ENCODE measurements at places on chromosomes 5 and 9.

GRCh38 chr9:125646621-125647100 lies 60.3 kb downstream of the MAPKAP1 start:
- no peak for DNase-seq

GRCh38 chr5:31886206-31886605 lies 247.3 kb downstream of the PDZD2 start:
- DNase-seq = no peak

GRCh38 chr9:36691671-36692070 lies 119.0 kb downstream of the MELK start:
- DNase-seq = no peak

GRCh38 chr9:87179553-87180340 lies 232.4 kb upstream of the GAS1 start:
- no peak for DNase-seq

- no peak for DNase-seq
Measured at GRCh38 chr9:15935661-15936305, 382.9 kb downstream of the CCDC171 start.

GRCh38 chr5:77359231-77359630 lies 132.9 kb downstream of the WDR41 start:
- DNase-seq = no peak

GRCh38 chr9:134205672-134206310 lies 41.4 kb upstream of the RNU6ATAC start:
- DNase-seq = no peak

DNA sequence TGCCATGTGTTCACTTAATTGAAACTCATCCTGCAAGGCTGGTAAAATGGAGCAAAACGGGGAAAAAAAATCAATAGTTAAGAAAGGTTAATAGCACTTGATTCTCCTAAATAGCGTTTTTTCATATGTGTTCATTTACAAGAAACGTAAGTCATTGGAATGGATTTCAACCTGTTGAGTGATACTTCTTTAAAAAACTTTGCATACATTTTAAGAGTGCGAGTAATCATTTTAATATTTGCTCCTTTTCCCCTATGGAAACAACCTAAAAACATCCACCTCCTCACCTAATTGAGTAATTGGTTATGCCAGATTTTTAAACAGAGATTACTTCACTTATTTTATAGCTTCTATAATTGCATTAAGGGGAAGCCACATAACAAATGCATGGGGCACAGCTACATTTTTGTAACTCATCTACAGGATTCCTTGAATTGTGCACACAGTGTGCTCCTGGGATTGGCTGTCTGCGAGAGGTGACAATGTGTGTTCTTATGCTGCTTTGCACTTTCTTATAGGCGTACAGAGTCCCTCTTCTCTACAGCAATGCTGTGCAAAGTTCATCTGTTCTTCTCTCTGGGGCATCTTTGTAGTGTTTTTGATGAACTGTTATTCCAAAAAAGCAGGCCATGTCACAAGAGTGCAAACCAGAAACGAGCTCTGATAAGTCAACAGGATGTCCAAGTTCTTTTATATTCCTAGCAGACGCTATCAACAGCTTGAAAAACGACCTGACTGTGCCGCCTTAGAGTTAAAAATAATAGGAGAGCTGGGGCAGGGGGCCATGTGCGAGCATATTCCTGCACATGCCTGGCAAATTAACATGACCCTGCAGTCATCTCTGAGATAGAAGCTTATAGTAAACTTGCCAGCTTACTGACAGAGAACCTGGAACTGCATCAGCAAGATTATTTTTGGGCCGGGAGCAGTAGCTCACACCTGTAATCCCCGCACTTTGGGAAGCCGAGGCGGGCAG lies 117.9 kb downstream of the GOLPH3 start:
- no peak for DNase-seq

DNA sequence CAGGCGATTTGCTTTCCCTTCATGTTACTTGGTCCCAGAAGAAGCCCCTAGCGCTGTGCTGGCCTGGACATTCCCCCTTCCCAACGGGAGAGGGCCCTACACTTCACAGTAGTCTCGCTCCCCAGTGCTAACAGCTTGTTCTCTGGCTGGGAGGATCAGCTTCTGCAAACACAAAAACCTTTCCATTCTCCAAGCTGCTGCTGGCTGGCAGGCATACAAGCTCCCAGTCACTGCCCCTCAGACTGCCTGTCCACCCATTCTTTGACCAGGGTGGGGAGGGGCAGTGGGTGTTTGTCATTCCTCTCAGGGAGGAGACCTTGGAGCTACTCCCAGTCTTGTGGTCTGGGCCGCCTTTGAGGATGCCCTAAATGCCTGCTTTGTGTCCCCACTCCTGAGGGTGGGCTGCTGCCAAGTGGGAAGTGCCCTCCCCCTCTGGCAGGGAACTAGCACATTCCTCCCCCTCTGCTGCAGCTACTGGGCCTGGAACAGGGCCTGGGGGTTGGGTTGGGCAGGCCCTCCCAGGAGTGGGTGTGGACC lies 20.8 kb downstream of the ENHO start:
- DNase-seq = no peak

DNA sequence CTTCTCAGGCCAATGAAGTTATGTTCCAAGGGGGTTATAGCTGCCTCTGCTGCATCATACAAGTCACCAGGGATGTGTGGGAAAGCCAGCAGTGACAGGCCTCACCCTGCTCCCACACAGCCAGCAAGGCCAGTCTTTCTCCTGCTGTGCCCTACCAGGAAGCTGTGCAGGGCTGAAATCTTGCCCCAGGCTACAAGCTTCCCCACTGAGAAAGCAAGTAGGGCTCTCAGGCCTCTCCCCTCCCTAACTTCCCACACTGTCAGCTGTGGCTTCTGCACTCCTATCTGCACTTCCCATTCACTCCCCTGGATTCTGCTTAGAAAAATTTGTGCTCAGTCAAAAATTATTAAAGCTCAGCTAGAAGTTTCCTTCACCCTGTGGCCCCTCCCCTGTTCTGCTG lies 611.2 kb upstream of the ZNF608 start:
- DNase-seq = no peak

DNA sequence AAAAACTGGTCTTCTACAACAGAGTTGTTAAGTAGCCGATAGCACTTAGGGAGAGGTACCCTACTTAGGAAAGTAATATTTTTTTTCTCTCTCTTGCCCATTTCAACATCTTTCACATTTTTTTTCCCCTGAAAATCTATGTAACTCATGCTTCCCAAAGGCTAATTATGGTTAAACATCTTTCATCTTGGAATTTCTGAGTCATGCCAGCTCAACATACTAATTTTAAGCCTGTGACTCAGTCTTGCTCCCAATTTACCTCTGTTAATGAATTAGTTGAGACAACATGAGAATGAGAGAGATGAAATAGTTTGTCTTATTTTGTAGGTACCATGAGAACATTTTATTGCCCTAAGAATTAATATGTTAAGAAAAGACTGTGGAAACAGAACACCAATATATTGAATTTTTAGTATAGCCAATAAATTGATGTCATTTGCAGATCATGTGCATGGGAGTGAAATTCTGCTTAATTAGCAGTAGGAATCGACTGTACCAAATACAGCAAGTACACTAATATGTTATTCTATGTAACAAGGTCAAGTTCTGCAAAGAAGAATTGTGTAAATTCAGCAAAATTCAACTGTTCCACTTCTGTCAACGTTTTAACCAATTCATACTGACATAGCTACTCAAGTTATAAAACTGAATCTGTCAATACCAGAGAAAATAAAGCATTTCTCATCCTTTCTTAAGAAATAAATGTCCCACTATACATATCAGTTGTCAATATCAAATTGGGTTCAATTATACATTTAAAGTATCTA lies 550.0 kb downstream of the PTPRD start:
- no peak for DNase-seq

- no peak for DNase-seq
Measured at GRCh38 chr5:173047838-173048105, 8.4 kb upstream of the CREBRF start.

DNA sequence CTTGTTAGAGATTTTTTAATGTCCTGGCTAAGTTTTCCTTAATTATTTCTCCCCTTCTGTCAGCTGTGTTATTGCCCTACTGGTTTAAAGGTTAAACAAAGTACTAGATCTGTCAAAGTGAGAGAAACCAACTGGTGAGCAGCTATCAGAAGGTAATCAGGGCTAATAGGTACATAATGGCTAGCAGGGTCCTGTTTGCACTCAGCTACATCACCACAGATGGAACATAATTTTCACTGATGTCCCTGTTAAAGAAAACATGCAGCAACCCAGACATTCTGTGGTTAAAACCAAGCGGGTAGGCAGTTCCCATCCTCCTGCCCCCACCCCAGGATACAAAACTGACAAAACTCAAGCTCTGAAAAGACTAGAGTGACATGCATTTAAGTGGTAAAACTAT lies 473.9 kb downstream of the NR2F1-AS1 start:
- DNase-seq = no peak

DNA sequence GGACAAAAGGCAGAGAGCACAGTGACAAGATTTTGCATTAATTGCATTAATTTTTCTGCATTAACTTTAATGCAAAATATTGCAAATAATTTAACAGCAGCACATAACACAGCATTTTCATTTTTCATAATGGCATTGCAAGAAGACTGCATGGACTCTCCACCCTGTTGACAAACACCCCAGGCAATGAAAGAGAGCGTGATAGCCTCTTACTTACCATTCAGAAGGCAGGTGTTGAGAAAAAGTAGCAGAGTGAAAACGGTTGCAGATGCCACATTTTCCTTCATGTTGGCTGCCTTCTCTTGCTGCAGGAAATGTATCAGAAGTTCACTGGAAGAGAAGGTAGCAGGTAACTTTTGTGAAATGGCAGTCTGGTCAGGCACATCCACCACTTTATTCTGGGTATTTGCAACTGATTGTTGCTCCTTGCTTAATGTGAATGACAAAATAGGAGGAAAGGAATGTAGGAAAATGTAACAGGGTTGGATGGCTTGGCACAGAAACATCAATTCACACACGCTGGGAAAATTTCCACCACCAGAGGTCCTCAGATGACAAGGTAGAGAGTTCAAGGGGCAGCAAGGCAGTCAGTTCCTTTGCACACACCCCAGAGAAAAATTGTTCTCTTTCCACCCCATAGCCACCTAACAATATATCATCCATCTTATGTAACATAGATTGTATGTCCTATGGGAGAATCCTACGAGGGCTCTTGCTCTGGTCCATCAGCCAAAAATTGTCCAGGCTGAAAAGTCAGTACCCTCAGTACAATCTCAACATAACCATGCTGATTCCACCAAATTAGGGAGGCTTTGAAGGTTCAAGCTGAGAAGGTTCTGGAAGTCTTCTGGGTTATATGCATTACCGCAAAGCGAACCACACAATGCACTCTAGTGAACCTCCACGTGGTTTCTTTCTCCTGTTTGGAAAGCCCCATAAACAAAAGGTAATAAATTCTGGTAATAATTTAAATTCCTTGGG lies 41.9 kb upstream of the AGXT2 start:
- DNase-seq = peak; percentile 63

DNA sequence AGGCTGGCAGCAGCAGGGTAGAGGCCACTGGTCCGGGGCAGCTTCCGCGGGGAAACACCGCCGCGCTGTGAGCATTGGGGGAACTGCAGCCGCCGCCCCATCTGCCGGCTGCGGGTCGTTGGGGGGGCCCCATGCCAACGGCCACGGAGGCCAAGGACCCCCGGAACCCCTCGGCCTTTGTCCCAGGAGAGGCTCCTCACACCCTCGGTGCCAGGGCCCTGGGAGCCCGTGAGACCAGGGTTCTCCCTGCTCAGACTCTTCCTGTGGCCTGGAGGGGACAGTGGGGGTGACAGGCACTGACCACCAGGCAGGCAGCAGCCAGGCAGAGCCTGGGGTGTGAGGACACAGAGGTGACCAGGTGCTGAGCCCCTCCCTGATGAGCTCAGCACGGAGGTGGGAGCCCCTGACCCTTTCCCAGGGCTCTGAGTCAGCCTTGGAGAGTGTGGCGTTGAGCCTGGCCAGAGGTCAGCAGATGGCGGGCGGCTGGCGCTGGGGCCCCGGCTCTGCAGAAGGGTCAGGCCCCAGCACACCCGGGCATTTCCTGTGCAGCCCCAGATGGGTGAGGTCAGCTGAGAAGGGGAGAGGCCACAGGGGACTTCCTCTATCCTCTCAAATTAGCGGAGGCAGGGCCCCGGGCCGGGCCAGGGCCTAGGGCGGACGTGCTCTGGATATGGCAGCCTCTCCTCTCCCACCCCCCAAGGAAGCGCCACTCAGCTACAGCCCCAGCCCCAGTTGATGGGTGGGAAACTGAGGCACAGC lies 17.9 kb upstream of the EGFL7 start:
- DNase-seq = no peak

DNA sequence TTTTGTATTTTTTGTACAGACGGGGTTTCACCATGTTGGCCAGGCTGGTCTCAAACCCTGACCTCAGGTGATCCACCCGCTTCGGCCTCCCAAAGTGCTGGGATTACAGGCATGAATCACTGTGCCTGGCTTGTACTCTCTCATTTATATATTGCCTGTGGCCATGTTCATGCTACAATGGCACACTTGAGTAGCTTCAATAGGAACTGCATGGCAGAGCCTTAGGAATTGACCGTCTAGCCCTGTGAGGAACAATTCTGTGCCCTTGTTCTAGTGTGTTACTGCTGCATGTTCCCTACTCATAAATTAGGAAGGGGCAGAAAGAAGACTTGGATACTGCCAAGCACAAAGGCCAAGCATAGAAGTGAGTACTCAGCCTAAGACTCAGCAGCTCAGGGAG lies 104.2 kb downstream of the LIFR start:
- no peak for DNase-seq

DNA sequence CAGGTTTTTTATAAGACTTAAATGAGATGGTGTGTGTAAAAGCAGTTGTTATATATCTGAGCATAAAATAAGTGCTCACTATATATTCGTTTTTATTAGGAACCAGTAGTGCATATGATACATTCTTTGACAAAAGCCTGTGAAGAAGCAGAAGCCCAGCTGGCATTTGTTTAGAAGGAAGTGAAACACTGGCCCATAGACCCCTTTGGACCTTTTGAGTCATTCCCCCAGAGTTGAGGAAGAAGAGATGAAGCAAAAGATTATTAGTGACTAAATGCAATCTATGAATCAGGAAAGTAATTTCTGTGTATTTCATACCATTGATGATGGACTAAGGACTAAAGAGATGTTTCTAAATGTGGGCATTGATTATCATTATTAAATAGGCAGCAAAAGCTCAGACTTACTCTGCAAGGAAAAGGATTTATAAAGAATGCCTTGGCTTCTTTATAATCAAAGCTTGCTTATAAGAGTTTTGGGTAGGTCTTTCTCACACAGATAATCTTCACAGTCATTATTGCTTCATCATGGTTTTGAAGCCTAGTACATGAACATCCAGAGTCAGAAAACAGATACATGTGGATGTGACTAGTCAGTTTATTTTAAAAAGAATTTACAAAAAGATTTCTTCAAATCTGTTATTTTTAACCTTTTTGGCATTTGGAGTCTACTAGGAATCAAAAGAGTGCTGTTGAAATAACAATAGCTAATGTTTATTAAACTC lies 16.9 kb upstream of the FER start:
- no peak for DNase-seq

- DNase-seq = no peak
Measured at GRCh38 chr5:100493996-100494395, 41.2 kb upstream of the FAM174A start.

DNA sequence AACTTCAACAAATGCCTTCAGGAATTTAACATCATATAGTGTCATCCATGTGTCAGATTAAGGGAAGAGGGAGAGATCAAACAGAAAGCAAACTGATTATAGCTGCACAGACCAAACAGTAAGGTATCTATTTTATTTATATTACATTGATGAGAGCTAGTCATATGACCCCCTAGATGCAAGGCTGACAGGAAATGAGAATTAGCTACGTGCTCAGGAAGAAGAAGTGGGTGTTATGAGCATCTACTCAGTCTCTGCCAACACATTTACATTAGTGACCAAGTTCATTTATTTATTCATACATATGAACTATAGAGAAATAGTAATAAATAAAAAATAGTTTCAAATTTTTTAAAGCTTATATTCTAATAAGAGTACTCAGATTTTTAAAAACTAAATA lies 787.3 kb downstream of the KCTD16 start:
- DNase-seq = no peak

- DNase-seq = no peak
Measured at GRCh38 chr5:140165101-140165922, 9.7 kb upstream of the CYSTM1 start.

All from iPS DF 6.9 (cell line).